ENCODE measurements at places on chromosomes 1 and 21.

GRCh38 chr1:920010-920409 is 3.7 kb upstream of the SAMD11 start:
- DNase-seq, result no peak

- no peak for DNase-seq
Observed at GRCh38 chr21:36757196-36757595, 58.3 kb downstream of the SIM2 start.

- DNase-seq, result peak; percentile 12
Observed at GRCh38 chr21:42266971-42267556, 48.1 kb downstream of the ABCG1 start.

DNA sequence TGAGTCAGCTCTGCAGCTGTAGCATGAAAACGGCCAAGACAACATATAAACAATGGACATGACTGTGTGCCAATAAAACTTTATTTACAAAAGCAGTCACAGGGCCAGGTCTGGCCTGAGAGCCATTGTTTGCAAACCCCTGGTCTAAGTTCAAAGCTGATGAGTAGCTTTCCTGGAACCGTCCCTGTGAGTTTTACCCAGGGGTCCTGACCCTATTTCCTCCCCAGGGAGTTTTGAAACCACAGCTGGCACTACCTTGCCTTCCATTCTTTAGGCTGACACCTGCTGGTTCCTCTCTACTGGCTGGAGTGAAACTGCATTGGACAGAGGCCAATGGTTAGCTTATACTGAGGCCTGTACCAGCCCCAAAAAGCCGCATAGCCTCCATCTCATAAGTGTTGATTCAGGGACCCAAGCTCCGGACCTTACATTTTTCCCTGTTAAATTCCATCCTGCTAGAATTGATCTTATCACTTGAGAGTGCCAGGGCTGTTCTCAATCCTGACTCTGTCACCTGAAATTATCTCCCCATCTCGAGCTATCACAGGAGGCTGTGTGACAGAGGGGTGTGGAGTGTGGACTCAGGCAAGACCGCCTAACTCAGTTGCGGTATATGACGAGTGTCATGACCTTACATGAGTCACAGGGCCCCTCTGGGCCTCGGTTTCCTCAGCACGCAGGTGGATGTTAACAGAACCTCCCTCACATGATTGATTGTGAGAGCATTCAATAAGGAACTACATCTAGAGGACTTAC is 343.6 kb downstream of the NPHP4 start:
- no peak for DNase-seq

DNA sequence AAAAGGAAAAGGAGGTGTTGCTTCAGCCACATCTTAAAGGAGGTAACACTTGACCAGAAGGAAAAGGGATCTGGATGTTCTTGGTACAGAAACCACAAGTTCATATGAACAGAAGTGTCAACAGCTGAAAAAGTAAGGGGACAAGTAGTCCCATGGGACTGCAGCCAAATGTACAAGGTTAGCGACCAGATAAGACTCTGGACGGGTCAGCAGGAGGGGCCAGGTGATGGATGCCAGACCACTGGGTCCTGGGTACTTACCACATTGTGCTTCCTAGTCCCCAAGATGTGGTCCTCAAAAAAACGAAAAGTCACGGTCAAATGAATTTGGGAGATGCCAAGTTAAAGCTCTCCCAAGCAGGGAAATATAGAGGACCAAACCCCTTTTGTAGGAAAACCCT is 16.6 kb upstream of the BMP8A start:
- DNase-seq, result no peak

DNA sequence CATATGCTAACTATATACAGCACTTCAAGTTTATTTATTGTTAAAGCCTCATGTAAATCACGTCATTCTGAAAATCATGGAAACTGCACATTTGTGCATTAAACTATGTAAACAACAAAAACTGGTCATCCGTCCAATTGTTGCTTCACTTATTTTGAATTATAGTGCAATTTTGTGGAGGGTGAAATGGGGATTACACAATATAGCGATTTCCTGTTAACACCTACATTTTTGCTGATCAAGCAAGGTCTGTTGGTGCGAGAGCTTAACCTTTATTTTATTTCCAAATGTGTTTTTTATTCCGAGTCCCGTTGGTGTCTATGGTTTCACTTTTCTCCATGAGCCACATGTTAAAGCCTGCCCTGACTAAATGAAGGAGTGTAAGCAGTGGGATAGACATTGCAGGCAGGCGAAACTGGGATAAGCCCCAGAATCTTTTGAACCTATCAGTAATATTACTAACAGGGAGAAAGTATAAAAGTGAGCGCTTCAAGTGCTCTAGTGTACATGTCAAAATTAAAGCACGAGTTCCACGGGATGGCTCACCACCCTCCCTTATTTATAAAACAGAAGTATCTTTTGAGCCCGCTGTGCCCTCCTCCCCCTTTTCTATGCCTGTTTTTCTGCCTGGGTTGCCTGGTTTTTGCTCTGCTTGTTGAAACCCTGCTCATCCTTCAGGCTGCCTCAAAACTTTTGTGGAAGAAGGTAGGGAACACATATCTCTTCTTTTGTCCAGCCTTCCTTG is 120.7 kb downstream of the NFIA start:
- DNase-seq, result no peak

GRCh38 chr1:204915861-204916495 is 45.3 kb downstream of the NFASC start:
- DNase-seq, result no peak

Data from T follicular helper cell (primary cell).